Fibroblast of gingiva (primary cell): ENCODE measurements at places on chromosomes 16 and 17.
A peak's percentile ranks its signal among the peaks of the same experiment; 100 is the strongest.

GRCh38 chr16:81384006-81384405 is 60.6 kb upstream of the CMIP start:
- peak; percentile 76 for DNase-seq

- DNase-seq: peak; percentile 43
Measured at GRCh38 chr16:70250748-70251628, 752 bp downstream of the EXOSC6 start.

GRCh38 chr16:82882982-82883835 is 256.4 kb downstream of the CDH13 start:
- DNase-seq: no peak

GRCh38 chr17:41002814-41003213 is 3.1 kb upstream of the KRTAP3-2 start:
- DNase-seq: no peak

DNA sequence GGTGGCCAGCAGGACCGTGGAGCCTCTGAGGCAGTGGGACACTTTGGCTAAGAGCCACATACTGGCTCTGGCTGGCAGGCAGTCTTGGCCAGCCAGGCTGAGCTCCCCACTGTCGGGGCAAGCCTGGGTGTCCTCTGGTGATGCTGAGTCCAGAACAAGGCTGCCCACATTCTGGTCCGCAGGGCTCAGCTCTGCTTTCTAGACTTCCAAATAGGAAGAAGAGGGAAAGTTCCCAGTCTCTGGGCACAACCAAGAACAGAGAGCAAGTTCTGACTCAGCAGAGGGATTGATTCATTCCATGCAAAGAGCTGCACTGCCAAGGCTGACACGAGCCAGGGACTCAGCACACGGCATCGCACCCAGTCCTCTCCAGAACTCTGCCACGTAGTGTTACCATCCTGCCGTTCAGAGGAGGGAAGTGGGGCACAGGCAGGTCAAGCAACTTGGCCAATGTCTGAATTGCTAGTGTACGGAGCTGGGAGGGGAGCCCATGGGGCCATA is 58.9 kb downstream of the NOS2 start:
- peak; percentile 42 for DNase-seq

GRCh38 chr16:9123871-9124270 is 32.4 kb downstream of the HAPSTR1 start:
- DNase-seq: no peak

DNA sequence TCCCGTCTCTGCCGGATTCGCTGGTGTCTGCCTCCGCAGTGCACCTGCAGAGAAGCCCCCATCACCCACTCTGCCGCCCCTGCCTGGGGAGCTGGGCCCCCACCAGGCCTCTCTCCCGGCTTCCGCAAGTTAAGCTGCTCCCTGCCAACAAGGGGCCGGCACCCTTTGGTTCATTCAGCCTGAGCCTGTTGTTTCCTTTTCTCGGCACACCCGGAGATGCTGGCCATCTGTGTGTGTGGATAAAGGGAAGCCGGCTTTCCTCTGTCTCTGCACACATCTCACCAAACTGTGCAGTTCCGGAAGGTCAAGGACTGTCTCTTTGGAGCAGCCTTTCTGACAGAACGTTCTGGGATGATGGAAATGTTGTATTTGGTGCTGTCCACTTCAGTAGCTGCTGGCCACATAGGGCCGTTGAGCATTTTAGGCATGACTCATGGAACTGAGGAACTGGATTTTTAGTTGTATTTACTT is 6.8 kb downstream of the MAPK8IP3 start:
- no peak for DNase-seq

DNA sequence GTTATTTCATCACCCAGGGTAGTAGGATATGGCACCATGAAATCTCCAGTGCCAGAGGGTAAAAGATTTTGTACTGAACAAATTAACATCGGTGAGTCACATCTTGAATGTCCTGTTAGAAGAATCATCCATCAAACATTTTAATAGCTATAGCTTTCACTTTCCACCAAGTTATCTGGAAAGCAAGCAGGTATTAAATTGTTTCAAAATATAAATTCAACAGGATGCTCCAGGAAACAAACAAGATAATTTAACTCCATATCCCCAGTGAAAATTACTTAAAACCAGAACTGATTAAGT is 2.4 kb downstream of the VEZF1 start:
- peak; percentile 69 for DNase-seq

DNA sequence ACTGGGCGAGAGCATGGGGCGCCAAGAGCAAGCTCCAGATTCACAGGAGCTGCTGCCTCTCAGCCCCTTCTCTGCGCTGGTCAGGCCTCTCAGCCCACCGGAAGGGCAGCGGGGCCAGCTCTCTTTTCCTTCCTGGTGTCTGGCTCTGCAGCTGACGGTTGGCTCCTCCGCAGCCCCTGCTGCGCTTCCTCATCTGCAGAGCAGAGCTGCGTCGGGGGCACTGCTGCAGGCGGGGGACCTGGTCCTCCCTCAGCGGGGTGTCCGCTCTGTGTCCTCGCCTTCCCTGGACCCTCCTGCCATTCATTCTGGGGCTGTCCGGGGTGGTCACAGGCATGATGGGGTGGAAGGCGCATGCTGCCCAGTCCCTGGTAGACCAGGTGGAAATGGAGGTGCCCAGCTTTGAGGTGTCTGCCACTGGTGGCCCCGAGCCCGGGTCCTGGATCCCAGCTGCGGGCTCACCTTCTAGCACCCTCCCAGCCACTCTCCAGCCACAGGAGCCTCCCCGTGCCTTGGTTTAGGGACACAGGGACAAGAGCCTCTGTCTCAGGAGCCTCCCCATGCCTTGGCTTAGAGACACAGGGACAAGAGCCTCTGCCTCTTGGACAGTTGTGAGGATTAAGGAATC is 84.8 kb downstream of the IRF8 start:
- no peak for DNase-seq

- no peak for DNase-seq
Measured at GRCh38 chr17:14211801-14212200, 24.9 kb downstream of the CDRT15 start.

DNA sequence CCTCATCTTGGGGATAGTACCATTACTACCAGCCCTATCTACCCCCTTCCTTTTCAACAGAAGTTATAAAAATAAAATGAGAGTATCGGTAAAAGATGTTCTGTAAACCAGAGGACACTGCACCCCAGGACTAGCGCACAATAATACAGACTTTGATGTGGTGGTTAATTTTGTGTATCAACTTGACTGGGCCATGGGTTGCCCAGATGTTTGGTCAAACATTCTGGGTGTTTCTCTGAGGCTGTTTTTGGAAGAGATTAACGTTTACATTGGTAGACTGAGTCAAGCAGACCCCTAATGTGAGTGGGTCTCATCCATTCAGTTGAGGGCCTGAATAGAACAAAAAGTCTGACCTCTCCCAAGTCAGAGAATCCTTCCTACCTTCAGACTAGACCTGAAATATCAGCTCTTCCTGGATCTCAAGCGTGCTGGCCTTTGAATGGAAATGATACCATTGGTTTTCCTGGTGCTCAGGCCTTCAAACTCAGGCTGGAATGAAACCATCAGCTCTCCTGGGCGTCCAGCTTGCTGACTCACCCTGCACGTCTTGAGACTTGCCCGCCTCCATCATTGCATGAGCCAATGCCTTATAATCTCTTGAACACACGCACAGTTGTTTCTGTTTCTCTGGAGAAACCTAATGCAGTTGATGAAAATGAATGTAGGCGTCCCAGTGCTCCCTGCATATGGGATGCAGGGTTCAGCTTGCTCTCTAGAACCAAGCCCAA is 10.1 kb downstream of the MRM1 start:
- peak; percentile 71 for DNase-seq
